ENCODE measurements at places on chromosomes 12 and 14. TPM values are rescaled to one million over a fixed set of nuclear protein-coding genes. Genes with fewer than 3 reads are reported as not detected.

The GMFB gene
- 10.8 TPM for polyA plus RNA-seq

The ZDHHC22 gene
- polyA plus RNA-seq, result not detected

The TXNDC16 gene
- 2.6 TPM for polyA plus RNA-seq

The HIP1R gene
- polyA plus RNA-seq, result 0.09 TPM
